ENCODE measurements at places on chromosomes 4 and X. TPM values are rescaled to one million over a fixed set of nuclear protein-coding genes. Genes with fewer than 3 reads are reported as not detected.

The CPZ gene
- 14.1 TPM for total RNA-seq

The DUSP21 gene
- total RNA-seq, result not detected

DNA sequence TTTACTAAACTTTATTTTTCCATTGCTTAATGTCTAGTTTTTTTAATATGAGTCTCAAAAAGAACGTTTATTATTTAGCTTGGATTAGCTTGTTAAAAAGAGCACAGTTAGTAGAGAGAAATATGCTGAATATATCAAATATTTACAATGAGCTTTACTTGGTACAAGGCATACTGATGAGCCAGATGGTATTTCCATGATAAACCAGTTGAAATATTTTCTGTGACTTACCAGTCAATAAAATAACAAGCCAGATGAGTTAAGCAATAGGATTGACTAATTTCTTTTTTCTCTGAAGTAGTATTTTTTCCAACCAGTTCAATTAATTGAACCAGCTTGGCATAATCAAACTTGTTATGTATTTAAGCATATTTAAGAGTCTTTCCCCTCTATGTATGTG, 134.1 kb downstream of the KLHL34 start:
- DNase-seq, result no peak

DNA sequence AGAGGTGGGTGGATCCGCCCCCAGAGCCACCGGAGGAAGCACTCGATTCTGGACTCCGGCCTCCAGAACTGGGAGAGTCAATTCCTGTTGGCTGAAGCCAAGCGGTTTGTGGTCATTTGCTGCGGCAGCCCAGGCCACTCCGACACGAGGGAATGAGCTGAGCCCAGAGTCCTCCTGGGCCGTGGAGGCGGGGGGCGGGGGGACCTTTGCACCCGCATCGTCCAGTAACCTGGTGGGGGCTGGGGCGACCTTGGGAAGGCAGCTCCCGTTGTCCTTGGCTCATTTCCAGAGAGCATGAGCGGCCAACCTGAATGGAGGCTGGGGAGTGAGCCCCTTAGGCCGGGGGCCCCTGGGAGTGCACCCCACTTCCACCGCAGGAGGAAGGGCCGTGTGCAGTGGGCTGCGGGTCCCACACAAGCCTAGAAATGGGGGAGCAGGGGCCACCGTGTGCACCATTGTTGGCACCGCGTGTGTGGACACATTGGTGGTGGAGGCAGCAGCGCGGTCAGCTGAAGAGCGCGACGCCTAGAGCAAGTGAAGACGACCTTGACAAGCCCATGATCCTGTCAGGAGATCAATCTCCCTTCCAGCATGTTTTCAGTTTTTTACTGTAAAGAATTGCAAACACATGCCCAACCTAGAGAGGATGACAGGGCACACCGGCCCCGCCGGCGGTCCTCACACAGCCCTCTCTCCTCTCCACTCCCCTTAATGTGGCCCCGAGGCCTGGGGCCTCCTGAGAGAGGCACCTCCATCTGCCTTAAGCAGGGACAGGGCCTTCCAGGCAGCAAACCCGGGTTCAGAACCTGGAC, 19.9 kb upstream of the DUSP9 start:
- DNase-seq, result no peak

DNA sequence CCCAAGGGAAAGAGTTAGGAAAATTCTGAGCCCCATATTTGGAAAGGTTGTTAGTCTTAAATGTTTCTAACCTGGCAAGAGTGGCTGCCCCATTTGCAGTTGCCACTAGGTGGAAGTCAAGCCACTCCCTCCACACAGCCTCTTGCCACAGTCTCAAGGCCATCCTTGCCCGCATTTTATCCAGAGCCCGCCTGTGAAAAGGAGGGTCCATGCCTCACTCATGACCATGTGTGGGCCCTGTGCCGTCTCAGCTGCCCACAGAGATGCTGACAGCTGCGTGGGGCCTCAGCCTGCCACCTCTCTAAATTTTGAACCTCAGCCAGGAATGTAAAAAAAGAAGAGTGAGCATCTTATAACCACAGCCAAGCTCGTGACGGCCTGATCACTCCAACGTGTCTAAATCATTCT, 201.5 kb upstream of the FAM241A start:
- no peak for DNase-seq

Measured in skin of body (tissue), 3 donors.